AML-193 (cell line): ENCODE measurements at places on chromosomes 1 and 21.

DNA sequence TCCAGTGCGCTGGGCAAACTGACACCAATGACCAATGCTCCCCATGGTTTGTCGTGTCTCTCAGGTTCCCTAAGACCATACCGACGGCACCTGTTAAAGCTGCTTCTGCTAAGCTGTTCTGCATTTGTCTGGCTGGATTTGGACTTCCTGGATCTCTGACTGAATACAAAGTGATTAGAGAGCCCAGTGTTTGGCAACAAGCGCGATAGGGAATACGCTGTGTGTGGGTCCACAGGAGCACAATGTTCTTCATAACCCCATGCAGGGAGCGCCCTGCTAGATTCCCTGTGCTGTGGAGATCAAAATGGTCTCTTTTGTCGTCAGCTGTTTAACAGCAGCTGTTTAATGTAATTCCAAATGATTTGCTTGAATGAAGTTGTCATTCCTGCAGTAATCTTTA is 26.0 kb upstream of the ESRRG start:
- DNase-seq: no peak

GRCh38 chr1:59318271-59318860 is 21.5 kb downstream of the FGGY start:
- DNase-seq: no peak

- DNase-seq: no peak
Measured at GRCh38 chr21:35989138-35989735, 71.1 kb downstream of the SETD4 start.

- DNase-seq: no peak
Measured at GRCh38 chr1:214967865-214968575, 114.5 kb upstream of the KCNK2 start.

GRCh38 chr1:53957194-53957818 is 11.2 kb downstream of the LRRC42 start:
- DNase-seq: no peak

- DNase-seq: no peak
Measured at GRCh38 chr1:16143566-16144324, 12.1 kb downstream of the EPHA2 start.
